ENCODE measurements at places on chromosomes 5 and 9. TPM values are rescaled to one million over a fixed set of nuclear protein-coding genes. Genes with fewer than 3 reads are reported as not detected.

- H3K27me3 ChIP-seq = no peaks in the 10 kb centered on the region
- no peaks in the 10 kb centered on the region for H3K4me1 ChIP-seq
- peak; percentile 71 for DNase-seq
- H3K27ac ChIP-seq = no peak overlapping the region
- no peak overlapping the region for H3K4me3 ChIP-seq
- H3K36me3 ChIP-seq = no peaks in the 10 kb centered on the region
These were observed 142.6 kb upstream of the LMX1B start for GRCh38 chr9:126471084-126471624.

The CTNNA1 gene
- total RNA-seq = 383 TPM

DNA sequence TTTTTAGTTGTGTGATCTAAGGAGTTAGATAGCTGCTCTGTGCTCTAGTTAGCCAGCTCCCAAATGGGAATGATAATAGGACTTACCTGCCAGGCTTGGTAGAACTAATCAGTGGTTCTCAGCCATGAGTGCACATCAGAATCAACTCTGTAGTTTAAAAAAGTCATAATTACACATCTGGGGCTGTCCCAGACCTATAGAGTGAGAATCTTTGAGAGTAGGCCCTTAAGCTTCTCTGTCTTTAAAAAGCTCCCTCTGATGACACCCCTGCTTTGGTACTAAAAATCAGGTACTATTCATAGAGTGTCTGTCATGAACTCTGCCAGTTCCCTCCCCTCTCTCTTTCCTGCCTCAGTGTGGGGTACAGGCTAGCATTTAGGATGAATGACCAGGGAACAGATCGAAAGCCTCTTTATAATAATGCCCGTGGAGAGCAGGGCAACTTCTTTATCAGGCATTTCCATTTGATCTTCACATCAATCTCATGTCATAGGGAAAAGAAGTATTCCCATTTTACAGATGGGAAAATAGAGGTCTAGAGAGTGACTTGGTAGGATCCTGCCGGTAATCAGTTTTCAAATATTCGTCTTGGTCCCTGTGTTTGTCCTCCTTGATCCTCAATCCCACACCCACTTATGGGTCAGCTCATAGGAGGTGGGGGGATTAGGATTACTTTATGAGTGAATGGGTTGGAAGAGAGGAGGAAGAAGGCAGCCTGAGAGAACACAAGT is 15.3 kb downstream of the PPARGC1B start:
- DNase-seq = no peak
- no peak overlapping the region for H3K27ac ChIP-seq
- H3K4me1 ChIP-seq = no peaks in the 10 kb centered on the region
- no peaks in the 10 kb centered on the region for H3K36me3 ChIP-seq

GRCh38 chr9:109775516-109775915 is 4.5 kb upstream of the PALM2AKAP2 start:
- no peaks in the 10 kb centered on the region for H3K27me3 ChIP-seq
- no peak overlapping the region for H3K4me3 ChIP-seq
- no peak for DNase-seq
- H3K4me1 ChIP-seq = no peaks in the 10 kb centered on the region
- no peaks in the 10 kb centered on the region for H3K36me3 ChIP-seq

DNA sequence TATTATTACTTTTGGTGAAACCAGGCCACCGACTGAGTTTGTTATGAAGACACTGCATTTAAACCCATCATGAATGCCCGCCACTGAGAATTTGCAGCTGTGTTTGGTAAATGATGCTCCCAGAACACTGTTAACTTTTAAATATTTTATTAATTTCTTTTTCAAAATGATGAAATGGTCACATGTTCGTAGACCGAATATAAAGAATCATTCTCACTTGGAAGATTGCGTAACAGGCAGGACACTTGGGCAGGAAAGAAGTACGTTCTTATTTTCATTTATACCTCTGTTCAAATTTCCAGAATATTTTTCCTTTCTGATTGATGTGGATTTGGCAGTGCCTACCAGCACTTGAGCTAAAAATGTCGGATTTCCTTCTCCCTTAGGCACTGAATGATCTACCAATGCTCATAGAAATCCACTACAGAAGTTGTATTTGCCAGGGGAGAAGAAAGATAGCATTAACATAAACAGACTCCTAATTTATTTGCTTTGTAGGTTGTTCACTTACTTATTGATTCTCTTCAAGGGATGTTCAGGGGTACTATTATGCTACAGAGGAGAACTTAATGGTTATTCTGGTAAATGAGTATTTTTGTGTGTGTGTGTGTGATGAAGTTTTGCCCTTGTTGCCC is 13.8 kb downstream of the CYFIP2 start:
- no peak overlapping the region for H3K27ac ChIP-seq
- H3K4me1 ChIP-seq = no peaks in the 10 kb centered on the region
- no peak overlapping the region for H3K4me3 ChIP-seq
- H3K36me3 ChIP-seq = no peaks in the 10 kb centered on the region

Data from adrenal gland (tissue), 19 donors.